GM12878 (cell line): ENCODE measurements at places on chromosomes 2 and 18. TPM values are rescaled to one million over a fixed set of nuclear protein-coding genes. Genes with fewer than 3 reads are reported as not detected.

The CRYGB gene
- not detected in 2 replicates for total RNA-seq

The MALL gene
- total RNA-seq = 0.26 and 0.27 TPM in 2 replicates

The SLC5A7 gene
- not detected in 2 replicates for total RNA-seq

GRCh38 chr2:190126798-190127197 is 64.3 kb upstream of the MSTN start:
- no peaks in the 10 kb centered on the region for H3K36me3 ChIP-seq
- no peak overlapping the region for H3K4me3 ChIP-seq
- H3K27me3 ChIP-seq = no peaks in the 10 kb centered on the region
- DNase-seq = no peak
- no peak overlapping the region for H3K27ac ChIP-seq

- H3K4me3 ChIP-seq = no peak overlapping the region
- no peaks in the 10 kb centered on the region for H3K27me3 ChIP-seq
- DNase-seq = no peak
- H3K36me3 ChIP-seq = no peaks in the 10 kb centered on the region
Observed at GRCh38 chr2:64799592-64800252, 146.0 kb upstream of the SERTAD2 start.

DNA sequence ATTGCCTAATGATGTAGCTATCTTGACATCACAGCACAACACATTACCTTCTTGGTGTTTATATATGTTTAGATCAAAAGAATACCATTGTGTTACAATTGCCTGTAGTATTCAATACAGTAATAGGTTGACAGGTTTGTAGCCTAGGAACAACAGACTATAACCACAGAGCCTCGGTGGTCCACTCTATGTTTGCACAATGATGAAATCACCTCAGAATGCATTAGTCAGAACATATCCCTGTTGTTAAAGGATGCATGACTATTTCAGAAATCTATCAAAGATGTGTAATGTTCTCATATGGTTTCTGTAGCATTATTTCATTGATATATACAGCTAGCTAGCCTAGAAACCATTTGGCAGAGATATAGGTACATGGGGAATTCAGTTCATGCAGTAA is 8.9 kb downstream of the METTL5 start:
- H3K36me3 ChIP-seq = no peaks in the 10 kb centered on the region; the same call in 1 of the 2 replicates
- H3K27ac ChIP-seq = no peak overlapping the region
- no peaks in the 10 kb centered on the region for H3K4me1 ChIP-seq
- no peak overlapping the region for H3K4me3 ChIP-seq
- DNase-seq = no peak

- no peak overlapping the region for H3K27ac ChIP-seq
- DNase-seq = peak; percentile 45
- H3K27me3 ChIP-seq = no peaks in the 10 kb centered on the region
- peaks cover 9% of the 10 kb centered on the region for H3K4me1 ChIP-seq
- H3K36me3 ChIP-seq = no peaks in the 10 kb centered on the region
Observed at GRCh38 chr2:8152392-8153257, 529.2 kb upstream of the ID2 start.

DNA sequence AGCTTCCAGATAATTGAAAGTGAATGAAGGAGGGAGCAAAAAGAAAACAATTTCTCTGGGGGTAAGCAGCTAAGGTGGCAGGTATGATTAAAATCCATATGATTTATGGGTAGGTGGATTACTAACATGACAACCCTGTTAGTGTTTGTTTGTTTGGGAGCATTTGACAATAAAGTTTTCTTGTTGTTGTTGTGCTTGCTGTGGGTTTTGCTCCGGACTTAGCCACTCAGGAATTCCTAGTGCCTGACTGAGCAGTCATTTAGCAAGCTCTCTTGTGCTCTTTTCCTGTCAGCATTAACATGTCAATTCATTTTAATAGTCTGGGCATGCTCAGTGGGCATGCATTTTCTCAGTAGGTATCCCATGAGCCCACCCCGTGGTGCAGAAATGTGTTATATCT is 674.8 kb upstream of the ZEB2 start:
- H3K36me3 ChIP-seq = no peaks in the 10 kb centered on the region
- H3K4me1 ChIP-seq = no peaks in the 10 kb centered on the region

DNA sequence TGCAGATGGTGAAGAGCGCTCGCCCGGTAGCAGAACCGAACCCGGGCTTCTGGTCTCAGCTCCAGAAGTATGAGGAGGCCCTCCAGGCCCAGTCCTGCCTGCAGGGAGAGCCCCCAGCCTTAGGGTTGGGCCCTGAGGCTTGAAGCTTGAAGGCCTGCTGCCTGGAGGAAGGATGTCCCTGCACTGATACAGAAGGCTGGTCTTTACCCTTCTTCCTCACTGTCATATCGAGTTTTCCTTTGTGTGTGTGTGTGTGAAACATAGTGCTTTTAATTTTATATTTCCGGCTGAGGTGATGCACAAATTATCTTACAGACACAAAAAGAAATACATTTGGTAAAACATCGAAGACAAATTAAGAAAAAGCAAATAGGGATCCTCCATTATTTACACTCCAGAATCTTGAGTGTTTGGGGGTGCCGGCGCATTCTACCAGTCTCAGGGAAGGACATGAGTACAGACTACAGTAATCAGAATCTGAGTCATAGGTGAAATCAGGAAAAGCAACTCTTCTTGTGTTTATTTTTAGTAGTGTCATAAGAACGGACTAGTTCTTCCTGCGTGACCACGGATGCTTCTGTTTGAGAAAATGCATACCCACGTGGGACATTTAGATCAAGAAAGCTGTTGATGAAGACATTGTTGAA is 1.3 kb downstream of the DUSP28 start:
- peak; percentile 45 for DNase-seq
- peak overlapping the region; percentile 91 for H3K4me3 ChIP-seq
- no peaks in the 10 kb centered on the region for H3K27me3 ChIP-seq
- peak overlapping the region; percentile 91 for H3K27ac ChIP-seq
- H3K4me1 ChIP-seq = peaks cover 51% of the 10 kb centered on the region
- no peaks in the 10 kb centered on the region for H3K36me3 ChIP-seq

DNA sequence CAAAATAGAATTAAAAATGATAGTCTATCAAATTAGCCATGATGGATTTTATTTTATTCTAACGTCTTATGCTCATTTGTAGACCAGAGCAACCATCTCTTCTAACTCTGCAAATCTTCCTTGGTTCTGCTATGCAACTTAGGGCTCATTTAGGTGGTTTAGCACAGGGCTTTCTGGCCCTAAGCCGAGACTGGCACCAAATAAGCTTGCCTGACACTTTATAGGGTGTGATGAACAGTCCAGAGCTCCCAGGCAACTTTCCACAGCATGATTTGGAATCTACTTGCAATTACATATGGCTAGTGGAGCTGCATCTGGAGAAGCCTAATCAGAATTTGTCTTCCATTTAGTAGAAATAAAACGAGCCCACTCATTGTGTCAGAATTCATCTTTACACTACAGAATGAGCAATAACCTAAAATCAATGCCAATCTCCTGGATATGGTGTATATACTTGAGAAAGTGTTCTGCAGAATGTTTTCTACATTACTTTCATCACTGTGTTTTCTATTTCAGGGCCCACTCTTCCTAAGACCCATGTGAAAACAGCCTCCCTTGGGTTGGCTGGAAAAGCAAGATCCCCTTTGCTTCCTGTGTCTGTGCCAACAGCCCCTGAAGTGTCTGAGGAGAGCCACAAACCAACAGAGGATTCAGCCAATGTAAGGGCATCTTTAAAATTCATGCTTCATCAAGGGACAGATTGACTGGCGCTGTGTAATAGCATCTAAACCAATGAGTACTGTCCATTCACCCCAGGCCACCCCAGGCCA is 698.2 kb downstream of the MBD2 start:
- H3K4me3 ChIP-seq = no peak overlapping the region
- no peaks in the 10 kb centered on the region for H3K4me1 ChIP-seq
- no peaks in the 10 kb centered on the region for H3K36me3 ChIP-seq
- no peaks in the 10 kb centered on the region for H3K27me3 ChIP-seq
- H3K27ac ChIP-seq = no peak overlapping the region
